Adrenal gland (tissue), 19 donors: ENCODE measurements at places on chromosomes 7 and 10.

DNA sequence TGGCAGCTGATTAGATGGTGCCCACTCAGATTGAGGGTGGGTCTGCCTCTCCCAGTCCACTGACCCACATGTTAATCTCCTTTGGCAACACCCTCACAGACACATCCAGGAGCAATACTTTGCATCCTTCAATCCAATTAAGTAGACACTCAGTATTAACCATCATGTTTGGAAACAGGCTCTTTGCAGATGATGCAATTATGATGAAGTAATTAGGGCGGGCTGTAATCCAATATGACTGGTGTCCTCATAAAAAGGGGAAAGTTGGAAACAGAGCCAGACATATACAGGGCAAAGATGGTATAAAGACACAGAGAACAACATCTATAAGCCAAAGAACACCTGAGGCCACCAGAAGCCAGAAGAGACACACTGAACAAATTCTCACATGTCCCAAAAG is 658.6 kb downstream of the CCSER2 start:
- H3K27ac ChIP-seq: no peak overlapping the region
- no peaks in the 10 kb centered on the region for H3K36me3 ChIP-seq

DNA sequence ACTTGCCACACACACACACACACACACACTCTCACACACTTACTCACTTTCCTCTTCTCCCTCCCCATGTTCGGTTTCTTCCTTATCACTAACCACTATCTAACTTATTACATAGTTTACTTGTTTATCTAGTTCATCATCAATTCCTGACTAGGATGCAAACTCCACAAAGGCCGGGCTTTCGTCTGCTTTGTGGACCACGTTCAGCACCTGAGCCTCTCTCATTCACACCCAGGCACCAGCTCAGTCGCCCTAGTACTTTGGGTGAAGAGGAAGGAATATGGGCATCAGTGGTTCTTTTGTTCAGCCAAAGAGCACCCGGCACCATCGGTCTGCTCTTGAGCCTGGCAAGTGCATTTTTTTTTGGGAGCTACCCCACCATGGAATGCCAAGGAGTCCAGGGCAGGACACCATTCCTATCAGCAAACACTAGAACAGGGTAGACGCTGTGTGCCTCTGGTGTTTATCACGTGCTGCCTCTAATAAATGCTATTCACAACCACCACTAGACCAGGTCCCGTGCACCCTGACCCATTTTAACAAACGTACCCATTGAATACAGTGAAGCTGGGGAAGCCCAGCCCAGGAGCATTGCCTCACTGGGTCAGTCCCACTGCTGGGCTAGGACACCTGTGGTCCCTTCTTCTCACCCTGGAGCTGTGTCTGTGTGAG is 2.2 kb downstream of the C10orf67 start:
- no peak overlapping the region for H3K27ac ChIP-seq
- H3K36me3 ChIP-seq: no peaks in the 10 kb centered on the region
- H3K4me1 ChIP-seq: peaks cover 6% of the 10 kb centered on the region
- H3K4me3 ChIP-seq: no peak overlapping the region

- DNase-seq: no peak
- H3K4me3 ChIP-seq: no peak overlapping the region
- peaks cover 29% of the 10 kb centered on the region for H3K4me1 ChIP-seq
- no peaks in the 10 kb centered on the region for H3K27me3 ChIP-seq
- H3K27ac ChIP-seq: no peak overlapping the region
These were observed 2.5 kb upstream of the CFAP58 start for GRCh38 chr10:104351061-104351702.

DNA sequence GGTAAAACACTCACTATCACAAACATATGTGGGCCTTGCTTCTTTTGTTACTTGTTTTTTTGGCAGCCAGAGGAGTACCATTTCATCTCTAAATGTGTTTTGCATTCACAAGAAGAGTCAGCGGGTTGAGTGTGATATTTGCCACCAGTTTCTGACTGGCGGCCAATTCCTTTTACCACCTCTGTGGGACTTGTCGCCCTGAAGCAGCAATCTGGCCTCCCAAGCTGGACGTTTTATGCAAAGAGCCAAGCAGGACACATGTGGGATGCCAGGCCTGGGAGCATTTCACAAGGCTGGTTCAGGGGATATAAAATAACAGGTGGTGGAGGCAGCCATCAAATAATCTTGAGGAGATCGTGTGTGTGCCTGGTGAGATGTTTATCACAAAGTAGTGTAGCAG is 61.8 kb upstream of the TRIL start:
- no peak overlapping the region for H3K27ac ChIP-seq
- no peaks in the 10 kb centered on the region for H3K4me1 ChIP-seq

DNA sequence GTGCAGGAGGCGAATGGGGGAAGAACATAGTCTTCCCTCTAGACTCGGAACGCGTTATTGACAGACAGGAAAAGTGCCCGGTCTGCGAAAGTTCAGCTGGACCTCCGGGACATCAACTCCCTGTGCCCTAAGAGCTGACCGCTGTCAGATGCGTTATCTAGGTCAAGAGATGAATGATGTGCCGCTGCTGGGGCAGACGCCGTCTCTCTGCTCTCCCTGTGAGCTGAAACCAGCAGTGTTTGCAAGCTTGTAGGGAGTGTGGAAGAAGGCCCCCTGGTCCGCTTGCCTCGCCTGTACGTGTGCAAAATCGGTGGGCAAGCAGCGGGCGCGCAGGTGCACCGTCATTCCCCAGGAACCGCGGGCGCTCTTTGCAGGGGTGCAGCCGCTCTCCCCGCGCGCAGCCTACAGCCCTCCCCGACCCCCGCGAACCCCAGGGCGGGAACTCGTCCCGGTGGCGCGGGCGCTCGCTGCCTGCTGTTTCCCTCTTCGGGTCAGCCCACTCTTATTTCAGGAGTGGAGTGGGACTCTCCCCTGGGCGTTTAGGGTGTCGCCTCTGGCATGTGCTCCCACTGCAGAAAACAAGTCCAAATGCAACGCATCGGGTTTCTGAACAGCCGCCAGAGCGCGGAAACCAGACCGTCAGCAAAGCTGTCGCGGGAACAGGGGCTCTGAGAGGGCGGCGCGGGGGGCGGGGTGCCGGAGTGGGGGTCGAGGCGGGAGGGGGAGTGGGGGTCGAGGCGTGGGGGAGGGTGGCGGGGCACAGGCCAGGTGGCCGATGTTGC is 1.8 kb upstream of the PFKFB3 start:
- peak; percentile 69 for DNase-seq
- peak overlapping the region; percentile 54 for H3K27ac ChIP-seq
- H3K4me3 ChIP-seq: no peak overlapping the region

GRCh38 chr10:80421707-80422536 is 13.6 kb downstream of the PRXL2A start:
- no peak overlapping the region for H3K4me3 ChIP-seq
- H3K27me3 ChIP-seq: no peaks in the 10 kb centered on the region
- DNase-seq: no peak
- no peak overlapping the region for H3K27ac ChIP-seq

GRCh38 chr10:52483587-52483986 is 169.5 kb downstream of the DKK1 start:
- H3K4me1 ChIP-seq: no peaks in the 10 kb centered on the region
- no peak overlapping the region for H3K27ac ChIP-seq
- no peak for DNase-seq
- H3K36me3 ChIP-seq: no peaks in the 10 kb centered on the region

DNA sequence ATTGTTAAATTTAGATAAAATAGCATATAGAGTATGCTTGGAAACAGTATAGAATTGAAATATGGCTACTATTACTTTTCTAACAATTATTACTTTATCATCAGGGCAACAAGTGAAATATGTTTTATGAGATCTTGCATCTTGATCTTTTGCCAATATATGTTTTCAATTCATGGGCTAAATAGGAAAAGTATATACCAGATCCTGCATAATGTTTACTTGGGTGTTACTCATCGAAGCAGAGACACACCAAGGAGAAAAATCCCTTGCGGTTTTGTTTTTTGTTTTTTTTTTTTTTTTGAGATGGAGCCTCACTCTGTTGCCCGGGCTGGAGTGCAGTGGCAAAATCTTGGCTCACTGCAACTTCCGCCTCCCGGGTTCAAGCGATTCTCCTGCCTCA is 541.4 kb downstream of the SUGCT start:
- no peaks in the 10 kb centered on the region for H3K4me1 ChIP-seq
- no peak for DNase-seq
- H3K27ac ChIP-seq: no peak overlapping the region
- H3K27me3 ChIP-seq: no peaks in the 10 kb centered on the region

DNA sequence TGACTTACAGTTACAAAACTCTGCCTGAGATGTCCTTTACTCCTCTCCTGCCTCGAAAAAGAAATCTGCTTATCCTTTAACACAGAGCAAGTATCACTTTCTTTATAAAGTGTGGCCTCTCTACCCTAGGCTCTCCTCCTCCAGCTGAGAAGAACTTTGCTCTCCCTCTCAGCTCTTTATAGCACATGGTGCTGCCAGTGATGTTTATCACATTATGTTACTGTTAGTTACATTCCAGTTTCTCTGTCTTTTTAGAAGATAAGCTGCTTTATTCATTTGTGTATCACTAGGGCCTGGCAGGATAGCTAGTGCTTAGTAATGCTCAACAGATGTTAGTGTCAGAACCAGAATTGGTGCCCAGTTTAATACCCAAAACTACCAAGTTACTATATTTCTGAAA is 41.1 kb upstream of the TMEM229A start:
- H3K4me3 ChIP-seq: no peak overlapping the region
- H3K27ac ChIP-seq: no peak overlapping the region
- no peaks in the 10 kb centered on the region for H3K27me3 ChIP-seq
- no peak for DNase-seq

GRCh38 chr7:109611656-109612055 is 1042.0 kb downstream of the DNAJB9 start:
- no peaks in the 10 kb centered on the region for H3K4me1 ChIP-seq
- no peaks in the 10 kb centered on the region for H3K36me3 ChIP-seq
- DNase-seq: no peak

DNA sequence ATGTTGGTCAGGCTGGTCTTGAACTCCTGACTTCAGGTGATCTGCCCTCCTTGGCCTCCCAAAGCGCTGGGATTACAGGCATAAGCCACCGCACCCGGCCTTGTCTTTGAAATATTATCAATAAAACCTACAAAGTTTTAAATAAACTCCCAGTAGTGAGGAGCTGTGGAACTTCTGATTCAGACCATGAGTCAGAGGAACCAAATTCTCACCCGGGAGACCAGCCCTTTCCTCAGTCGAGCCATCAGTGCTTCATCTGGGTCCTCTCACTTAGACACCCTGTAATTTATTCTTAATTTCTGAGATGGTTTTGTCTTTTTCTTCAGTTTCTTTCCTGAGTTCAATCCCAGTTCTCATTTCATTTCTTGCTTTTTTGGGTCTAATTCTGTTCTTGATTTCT is 68.6 kb downstream of the DYNC2I1 start:
- H3K4me3 ChIP-seq: no peak overlapping the region
- DNase-seq: peak; percentile 59
- no peaks in the 10 kb centered on the region for H3K27me3 ChIP-seq
- no peaks in the 10 kb centered on the region for H3K4me1 ChIP-seq
- no peak overlapping the region for H3K27ac ChIP-seq

DNA sequence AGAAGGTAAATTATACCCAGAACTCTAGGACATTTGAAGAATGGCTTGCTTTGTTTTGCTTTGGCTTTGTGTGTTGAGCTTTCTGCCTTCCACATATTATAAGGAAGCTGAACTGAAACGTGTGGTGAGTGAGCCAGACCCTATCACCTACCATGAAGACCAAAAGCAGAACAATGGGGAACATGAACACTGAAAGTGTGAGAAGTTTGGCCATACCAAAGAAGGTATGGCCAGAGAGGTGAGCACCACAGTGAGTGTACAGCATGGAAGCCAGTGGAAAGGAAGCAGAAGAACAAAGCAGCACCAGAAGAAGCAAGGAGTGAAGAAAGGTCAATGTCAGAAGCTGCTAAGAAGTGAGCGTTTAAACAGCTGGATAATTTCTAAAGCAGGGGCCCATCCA is 59.7 kb upstream of the CCDC71L start:
- no peak for DNase-seq
- no peak overlapping the region for H3K27ac ChIP-seq
- H3K36me3 ChIP-seq: no peaks in the 10 kb centered on the region
- H3K4me1 ChIP-seq: peaks cover 14% of the 10 kb centered on the region
- no peak overlapping the region for H3K4me3 ChIP-seq

DNA sequence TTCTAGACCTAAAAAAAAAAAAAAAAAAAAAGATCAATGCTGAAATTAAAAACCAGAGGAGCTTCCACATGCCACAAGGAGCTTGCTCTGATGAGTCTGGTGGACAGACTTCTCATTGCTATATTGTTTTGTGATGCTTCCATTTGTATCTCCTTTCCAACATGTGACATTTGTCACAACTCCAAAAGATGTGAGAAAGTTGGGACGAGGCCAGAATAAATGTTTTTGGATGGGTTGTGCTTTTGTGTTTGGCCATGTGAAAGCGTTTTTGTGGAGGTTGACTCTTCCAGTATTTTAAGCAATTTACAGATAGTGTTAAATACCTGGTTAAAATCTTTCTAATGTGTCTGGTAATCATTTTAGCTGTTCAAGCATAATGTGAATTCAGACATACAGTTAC is 280.1 kb downstream of the SKAP2 start:
- no peak for DNase-seq
- no peaks in the 10 kb centered on the region for H3K4me1 ChIP-seq
- no peak overlapping the region for H3K4me3 ChIP-seq
- H3K27ac ChIP-seq: no peak overlapping the region
- H3K36me3 ChIP-seq: no peaks in the 10 kb centered on the region

DNA sequence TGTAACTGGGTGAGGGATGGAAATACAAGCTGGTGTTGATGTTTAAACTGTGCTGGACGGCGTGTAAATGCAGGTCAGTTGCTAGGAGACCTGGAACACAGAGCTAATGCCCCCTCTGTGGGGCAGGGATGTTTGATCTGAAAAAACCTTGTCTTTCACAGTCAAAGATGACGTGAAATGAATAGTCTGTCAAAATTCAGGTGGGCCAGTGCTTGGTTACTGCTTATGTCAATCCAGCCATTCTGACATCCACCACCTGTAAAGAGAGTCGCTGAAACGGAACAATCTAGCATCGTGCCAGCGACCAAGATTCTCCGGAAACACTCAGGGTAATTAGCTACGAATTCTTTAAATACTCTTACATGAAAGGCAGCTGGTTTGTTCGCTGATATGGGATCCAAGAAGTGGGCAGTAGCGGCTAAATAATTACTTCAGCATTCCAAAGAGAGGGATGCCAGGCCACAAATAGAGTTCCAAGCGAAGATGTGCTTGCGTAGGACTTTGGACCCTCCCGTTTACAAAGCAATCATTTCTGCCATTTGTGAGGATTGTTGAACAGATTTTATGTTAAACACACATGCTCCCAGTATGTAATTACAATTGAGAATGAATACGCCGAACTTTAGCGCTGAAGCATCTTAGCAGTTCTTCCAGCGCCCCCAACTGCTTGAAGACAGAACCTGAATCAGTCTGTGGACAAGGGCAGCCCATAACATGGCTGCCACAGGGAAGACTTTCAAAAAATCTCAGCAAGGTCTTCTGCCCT is 7.3 kb upstream of the ASB4 start:
- no peaks in the 10 kb centered on the region for H3K27me3 ChIP-seq
- no peak overlapping the region for H3K4me3 ChIP-seq
- DNase-seq: no peak
